ENCODE measurements at places on chromosomes 16 and 17.

DNA sequence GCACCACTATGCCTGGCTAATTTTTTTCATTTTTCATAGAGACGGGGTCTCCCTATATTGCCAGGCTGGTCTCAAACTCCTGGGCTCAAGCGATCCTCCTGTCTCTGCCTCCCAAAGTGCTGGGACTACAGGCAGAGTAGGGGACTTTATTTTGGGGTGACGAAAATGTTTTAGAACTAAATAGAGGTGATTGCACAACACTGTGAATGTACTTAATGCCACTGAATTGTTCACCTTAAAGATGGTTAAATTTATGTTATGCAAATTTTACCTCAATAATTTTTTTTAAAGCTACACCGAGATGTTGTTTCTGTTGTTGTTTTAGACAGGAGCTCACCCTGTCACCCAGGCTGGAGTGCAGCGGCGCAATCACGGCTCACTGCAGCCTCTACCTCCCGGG is 111.9 kb upstream of the SEC14L1 start:
- DNase-seq = no peak

- no peak for DNase-seq
Observed at GRCh38 chr16:47970291-47970931, 185.4 kb downstream of the ABCC12 start.

GRCh38 chr17:62626719-62627218 is 701 bp upstream of the MRC2 start:
- DNase-seq = no peak

GRCh38 chr17:10295728-10296343 is 77.0 kb downstream of the MYH13 start:
- DNase-seq = no peak

GRCh38 chr16:87436225-87437172 is 44.4 kb downstream of the MAP1LC3B start:
- no peak for DNase-seq

DNA sequence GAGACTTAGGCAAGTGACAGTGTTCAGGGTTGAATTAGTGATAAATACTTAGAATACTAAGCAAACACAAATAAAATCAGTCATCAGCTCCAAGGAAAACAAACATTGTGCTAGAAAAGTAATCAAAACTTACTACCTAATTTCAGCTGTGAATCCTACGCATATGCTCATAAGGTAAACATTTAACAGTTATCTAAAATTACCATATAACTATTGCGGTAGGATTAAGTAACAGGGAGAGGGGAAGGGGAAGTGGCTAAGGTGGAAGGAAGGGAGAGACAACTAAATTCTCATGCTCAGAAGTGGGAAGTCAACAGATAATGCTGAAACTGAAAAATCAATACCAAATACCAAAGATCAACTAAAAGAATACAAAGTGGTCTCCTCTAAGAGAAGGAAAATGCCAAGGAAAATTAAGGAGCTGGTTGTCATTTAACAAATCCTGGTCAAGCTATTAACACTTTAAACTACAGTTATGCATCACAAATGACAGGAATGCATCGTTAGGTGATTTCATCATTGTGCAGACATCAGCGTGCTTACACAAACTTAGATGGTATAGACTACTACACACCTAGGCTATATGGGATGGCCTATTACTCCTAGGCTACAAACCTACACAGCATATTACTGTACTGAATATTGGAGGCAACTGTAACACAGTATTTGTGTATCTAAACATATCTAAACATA is 20.0 kb downstream of the USP32 start:
- DNase-seq = no peak

GRCh38 chr17:4948166-4948930 is at the start of gene PFN1:
TSS of gene PFN1 (minus strand) at chr17:4948530. CDS start at chr17:4948394, 136 bp downstream.
- peak; percentile 80 for DNase-seq

DNA sequence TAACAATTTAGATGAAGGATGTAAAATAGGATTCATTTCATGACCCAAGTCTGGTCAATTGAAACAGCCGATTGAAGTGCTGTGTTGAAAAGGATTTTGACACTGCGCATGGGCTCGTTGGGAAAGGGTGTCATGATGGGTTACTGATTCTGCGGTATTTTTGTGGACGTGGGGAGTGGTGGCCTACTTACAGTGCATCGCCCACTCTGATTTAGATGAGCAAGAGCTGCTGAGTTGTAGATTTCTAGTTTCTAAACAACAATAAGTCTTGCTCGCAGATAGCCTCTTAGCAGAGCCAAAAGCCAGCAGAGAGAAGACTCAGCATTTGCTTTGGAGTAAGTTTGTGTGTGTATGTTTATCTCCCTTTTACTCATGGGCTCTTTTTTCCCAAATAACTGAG is 731.0 kb downstream of the MAF start:
- DNase-seq = no peak

GRCh38 chr17:75536366-75536765 is 10.9 kb downstream of the LLGL2 start:
- no peak for DNase-seq

- no peak for DNase-seq
Observed at GRCh38 chr17:385178-385835, 32.7 kb upstream of the RPH3AL start.

GRCh38 chr17:38899421-38899820 is 26.0 kb upstream of the LASP1NB start:
- no peak for DNase-seq

- DNase-seq = no peak
Observed at GRCh38 chr16:31243734-31244670, 15.8 kb upstream of the ITGAM start.

GRCh38 chr16:75070012-75070841 is 46.4 kb downstream of the LDHD start:
- no peak for DNase-seq

DNA sequence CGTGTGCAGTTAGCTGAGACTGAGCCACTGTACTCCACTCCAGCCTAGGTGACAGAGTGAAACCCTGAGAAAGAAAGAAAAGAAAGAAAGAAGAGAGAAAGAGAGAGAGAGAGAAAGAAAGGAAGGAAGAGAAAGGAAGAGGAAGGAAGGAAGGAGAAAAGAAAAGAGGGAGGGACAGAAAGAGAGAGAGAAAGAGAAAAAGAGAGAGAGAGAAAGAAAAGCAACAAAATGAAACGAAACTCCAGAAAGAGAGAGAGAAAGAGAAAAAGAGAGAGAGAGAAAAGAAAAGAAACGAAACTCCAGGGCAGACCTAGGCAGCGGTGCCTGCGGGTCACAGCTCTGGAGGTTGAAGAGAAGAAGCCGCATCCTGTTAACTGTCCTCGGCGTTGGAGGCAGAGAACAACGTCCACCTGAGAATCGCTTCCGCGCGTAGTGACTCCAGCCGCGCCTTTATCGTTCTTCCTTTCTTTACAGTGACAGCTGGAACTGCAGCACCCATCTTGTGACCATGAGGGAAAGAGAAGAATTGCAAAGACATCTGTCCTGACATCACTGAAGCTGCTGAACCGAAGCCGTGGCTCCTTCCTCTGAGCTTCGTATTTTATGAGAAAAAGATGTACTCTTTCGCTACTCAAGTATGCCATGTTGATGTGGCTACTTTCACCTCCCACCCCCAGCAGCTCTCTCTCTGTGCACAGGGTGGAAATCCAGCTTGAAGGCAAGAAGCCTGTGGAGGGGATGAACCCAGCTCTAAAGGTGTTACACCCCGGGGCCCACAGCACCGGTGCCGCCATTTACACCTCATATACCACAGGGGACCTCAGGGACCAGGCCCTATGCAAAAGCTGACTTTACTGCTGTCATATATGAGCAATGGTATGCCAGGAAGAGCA is 56.9 kb upstream of the DOC2B start:
- DNase-seq = no peak

- DNase-seq = peak; percentile 71
Observed at GRCh38 chr17:57987581-57988300, at the start of gene VEZF1. TSS of gene VEZF1 (minus strand) at chr17:57988254. CDS start at chr17:57988111, 143 bp downstream.

GRCh38 chr16:13093661-13094060 is 192.3 kb downstream of the SHISA9 start:
- no peak for DNase-seq

DNA sequence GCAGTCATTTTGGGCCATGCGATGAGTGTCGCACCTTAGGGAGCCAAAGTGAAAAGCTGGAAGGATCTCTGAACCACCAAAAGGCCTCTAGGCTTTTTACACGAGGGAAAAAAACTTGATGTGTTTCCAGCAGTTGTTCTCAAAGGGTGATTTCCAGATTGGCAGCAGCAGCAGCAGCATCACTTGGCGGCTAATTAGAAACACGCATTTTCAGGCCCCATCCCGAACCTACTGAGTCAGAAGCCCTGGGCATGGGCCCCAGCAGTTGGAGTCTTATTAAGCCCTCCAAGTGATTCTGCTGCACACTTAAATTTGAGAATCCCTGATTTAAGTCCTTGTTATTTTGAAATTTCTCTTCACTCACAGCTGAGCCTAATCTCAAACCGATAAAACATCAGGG is 25.3 kb upstream of the PYY start:
- no peak for DNase-seq

DNA sequence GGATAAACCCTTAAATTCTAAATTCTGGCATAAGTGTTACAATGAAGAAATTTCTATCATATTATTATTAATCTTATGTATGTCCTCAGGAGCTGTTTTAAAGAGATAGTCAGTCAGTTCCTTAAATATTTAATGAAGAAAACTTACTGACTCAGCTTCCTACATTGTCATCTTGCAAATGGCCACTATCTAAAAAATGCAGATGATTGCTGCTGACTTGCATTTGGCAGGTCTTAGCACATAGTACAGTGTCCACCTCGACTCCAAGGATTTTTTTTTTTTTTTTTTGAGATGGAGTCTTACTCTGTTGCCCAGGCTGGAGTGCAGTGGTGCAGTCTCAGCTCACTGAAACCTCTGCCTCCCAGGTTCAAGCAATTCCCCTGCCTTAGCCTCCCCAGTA is 55.1 kb upstream of the CORO6 start:
- DNase-seq = no peak

- DNase-seq = no peak
Observed at GRCh38 chr17:56057869-56058268, 95.4 kb upstream of the ANKFN1 start.

GRCh38 chr17:65029605-65030336 is 26.8 kb downstream of the GNA13 start:
- DNase-seq = no peak

- no peak for DNase-seq
Observed at GRCh38 chr17:50920891-50921586, 54.9 kb upstream of the TOB1 start.

DNA sequence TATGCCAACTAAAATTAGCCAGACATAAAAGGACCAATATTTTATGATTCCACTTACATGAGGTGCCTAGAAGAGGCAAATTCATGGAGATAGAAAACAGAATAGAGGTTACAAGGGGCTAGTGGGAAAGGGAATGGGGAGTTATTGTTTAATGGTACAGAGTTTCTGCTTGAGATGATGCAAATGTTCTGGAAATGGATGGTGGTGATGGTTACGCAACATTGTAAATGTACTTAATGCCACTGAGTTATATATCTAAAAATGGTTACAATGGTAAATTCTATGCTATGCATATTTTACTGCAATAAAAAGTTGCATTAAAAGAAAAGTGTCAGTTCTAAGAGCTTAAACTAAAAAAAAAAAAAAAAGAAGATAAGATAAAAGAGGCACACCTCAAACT is 17.9 kb downstream of the MT1X start:
- no peak for DNase-seq

DNA sequence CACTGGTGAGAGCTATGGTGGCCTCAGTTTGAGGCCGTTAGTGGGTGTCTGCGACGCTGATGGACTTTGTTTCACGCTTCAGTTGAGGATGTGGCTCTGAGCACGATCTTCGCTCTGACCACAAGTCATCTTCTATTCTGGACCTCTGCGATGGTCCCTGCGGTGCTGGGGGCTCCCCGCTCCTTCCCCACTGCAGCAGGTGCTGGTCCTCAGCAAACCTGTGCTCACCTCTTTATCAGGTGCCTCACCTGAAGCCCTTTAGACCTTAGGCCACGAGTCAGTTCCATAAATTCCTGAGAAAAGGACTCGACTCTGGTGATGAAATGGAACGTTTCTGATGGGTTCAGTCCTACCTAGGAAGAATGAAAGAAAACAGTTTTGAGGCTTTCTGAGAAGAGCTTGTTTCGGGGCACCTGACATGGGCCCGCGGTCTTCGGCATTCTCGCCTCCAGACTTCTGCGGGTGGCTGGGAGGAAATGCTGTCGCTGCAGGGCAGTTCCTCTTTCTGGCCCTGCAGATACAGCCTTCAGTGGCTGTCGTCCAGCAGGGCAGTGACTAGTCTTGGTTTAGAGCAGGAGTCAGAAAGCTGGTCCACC is 4.7 kb downstream of the KCTD5 start:
- no peak for DNase-seq

DNA sequence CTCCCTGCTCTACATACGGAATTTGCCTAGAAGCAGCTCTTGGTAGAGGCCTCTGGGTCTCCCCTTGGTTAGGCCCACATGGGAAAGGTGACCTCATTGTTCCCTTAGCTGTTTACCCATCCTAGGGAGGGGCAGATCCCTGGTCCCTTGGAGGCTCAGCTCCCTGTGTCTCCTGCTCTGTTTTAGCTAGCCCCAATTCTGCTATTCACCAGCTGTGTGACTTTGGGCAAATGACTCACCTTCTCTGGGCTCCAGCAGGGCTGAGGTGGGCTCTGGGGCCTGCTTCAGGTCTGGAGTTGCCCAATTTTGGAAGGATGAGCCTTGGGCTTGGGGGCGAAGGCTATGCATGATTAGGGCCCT is 3.9 kb downstream of the ABCC3 start:
- no peak for DNase-seq

GRCh38 chr17:81434072-81434471 is 38.8 kb downstream of the BAHCC1 start:
- no peak for DNase-seq

DNA sequence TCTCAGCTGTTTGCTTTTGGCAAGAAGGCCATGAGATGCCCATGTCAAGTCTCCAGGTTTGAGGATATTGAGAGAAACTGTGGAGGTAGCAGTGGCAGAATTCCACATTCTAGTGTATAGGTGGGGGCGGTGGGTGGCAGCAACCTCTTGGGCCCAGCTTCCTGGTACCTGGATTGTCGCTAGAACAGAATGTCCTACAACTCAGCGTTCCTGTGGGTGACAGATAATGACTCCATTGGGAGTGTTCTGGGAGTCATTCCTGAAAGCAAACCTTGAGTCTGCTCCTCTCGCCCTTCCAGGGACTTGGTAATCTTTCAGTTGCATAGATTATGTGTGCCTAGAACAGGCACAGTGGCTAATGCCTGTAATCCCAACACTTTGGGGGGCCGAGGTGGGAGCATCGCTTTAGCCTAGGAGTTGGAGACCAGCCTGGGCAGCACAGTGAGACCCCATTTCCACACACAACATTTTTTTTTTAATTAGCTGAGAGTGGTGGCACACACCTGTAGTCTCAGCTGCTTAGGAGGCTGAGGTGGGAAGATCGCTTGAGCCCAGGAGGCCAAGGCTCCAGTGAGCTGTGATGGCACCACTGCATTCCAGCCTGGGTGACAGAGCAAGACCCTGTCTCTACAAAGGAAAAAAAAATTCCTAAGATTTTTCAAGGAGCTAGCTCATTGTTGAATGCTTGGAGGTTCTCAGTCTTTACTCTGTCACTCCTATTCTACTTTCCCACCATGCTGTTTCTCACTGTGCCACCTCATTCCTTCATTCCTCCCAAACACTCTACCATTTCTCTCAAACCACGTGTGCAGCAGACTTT is 37.9 kb upstream of the METTL16 start:
- no peak for DNase-seq
